Sciatic nerve (tissue), 2 donors: ENCODE measurements at places on chromosomes 2 and 18.

DNA sequence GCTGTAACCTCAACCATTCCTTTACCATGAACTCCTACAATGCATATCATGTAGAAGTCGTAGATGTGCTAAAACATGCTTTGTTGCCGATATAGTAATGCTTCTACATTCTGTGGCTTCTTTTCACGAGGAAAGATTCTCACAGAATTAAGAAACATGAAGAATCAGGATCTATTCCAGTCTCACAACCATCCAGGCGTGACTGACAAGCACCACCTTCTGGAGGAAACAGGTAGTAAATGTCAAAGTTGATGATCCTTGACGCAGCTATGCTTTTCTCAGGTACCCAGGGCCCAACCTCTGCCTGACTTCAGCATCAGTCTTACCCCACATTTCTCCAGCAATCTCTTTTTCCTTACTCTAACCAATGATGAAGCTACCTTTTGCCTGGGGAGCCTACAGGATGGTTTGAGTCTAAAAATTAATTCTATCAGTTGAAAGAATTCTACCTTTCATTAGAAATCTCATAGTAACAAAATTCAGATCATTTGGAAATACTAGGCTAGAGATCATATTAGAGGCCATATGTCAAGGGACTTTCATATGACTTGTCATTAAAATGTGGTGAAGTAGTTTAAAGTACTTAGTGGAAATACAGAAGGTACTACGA lies 123.3 kb upstream of the RND3 start:
- DNase-seq: no peak

DNA sequence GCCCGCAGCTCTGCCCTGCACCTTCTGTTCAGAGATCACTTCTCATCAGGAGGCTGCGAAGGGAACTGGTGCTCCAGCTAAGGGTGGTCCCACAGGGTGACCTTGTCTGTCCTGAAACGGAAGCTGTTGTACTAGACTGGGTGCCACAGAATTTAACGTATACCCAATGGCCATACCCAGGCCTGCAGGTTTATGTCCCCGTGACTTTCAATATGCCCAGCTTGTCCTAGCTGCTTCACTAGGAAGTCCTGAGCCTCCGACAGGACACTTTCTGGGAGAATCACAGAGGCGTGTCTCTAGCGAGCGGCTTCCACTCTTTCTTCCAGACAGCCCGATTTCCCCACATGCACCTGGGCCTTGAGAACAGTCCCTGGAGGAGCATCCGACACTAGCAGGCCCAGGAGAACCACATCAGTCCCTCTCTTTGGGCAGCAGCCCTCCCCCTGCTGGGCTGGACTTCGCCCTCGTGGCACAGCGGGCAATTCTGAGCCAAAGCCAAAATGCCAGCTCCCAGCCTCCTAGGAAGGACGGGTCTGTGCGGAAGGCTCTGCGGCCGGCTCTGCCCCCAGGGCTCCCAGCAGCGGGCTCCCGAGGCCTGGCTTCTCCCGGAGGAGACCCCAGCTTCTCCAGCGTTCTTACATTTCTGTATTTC lies 91.9 kb upstream of the OTOS start:
- DNase-seq: no peak

- DNase-seq: no peak
Measured at GRCh38 chr2:30366199-30366691, 80.8 kb upstream of the LCLAT1 start.

DNA sequence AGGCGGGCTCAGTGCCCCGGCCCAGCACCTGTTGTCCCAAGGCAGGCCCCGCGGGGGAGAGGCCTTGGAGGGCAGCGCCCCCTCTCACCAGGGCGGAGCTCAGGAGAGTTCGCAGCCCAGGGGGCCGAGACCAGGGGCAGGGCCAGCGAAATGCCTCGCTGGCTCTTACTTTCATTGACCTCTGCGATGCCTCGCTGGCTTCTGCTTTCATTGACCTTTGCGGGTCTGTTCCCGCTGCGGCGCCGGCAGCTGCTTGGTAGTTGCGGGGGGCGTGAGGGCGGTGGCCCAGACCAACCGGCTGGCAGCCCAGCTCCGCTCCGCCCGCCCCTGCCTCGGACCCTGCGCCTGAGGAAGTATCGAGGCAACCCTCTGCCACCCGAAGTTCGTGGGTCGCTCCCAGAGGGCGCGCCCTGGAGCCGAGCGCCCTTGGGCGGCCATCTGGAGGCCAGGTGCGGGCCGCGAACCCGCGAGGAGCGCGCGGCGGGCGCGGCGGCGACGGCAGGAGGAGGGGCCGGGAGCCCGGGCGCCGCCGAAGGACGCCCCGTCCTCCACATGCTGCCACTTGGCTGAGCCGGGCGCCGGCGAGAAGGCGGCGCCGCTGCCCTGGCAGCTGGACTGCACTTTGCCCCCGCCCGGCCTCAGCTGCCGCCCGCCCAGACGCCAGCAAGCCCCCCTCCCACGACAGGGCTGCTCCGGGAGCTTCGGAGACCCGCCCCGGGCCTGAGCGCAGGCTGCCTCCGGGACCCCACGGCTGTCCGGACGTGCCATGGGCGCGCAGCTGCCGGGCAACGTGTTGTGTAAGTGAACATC lies 118.0 kb upstream of the MSTN start:
- DNase-seq: peak; percentile 67

DNA sequence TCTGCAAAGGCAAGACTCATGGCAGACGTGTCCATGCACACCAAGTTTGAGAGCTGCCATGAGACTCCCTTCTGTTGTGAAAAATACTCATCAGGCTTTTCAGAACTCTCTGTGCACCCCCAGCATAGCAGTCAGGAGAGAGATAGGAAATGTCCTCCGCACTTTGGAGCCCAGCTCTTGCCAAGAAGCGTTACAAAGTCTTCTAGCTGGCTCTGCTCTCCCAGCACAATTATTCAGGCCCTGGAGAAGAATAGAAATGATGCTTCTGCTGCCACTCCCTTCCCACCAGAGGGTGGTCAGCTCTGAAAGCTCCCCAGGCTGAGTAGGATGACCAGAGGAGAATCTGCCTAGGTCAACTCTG lies 594.4 kb upstream of the ID2 start:
- no peak for DNase-seq

- DNase-seq: no peak
Measured at GRCh38 chr2:49371128-49371701, 216.9 kb upstream of the FSHR start.

DNA sequence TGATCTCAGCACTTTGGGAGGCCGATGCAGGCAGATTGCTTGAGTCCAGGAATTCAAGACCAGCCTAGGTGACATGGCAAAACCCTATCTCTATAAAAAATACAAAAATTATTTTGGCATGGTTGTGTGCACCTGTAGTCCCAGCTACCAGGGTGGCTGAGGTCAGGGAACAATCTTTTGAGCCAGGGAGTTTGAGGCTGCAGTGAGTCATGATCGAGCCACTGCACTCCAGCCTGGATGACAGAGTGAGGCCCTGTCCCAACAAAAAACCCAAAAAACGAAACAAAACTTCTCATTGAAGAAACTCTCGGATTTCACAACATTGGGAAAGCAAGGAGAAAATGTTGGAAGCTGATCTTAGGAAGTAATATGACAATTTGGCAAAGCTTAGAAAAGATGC lies 317.3 kb upstream of the MGAT5 start:
- no peak for DNase-seq

DNA sequence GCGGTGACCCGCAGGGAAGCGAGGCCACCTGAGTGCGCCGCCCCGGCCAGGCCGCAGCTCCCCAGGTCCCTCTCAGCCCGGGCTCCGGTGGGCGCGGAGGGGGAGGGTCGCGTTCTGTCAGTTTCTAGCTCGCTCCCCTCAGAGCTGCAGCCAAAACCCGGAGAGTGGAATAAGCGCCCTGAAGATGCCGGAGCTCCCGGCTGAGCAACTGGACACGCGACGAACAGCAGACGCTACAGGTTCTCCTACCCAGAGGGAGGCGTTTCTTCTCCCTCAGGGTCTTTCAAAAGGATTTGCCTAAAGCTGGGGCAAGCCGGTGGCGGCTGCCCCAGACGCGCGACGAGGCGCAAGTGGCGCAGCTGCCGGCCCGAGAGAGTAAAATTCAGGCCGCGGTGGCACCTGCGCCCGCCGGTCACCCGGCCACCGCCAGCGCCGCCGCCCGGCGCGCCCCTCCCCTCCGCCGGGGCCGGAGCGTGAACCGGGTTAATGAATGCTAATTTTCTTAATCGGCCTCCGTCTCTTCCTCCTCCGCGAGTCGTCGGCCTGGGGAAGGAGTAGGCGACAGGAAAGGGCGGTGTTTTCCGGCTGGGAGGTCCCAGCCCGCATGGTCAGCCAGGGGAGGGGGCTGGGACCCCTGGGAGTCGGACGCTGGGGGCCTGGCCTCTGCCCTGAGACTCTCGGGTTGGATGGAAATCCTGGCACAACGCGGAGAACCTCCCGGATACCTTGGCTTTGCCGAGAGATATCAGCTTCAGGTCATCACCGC lies 845 bp upstream of the CDC42EP3 start:
- peak; percentile 83 for DNase-seq

DNA sequence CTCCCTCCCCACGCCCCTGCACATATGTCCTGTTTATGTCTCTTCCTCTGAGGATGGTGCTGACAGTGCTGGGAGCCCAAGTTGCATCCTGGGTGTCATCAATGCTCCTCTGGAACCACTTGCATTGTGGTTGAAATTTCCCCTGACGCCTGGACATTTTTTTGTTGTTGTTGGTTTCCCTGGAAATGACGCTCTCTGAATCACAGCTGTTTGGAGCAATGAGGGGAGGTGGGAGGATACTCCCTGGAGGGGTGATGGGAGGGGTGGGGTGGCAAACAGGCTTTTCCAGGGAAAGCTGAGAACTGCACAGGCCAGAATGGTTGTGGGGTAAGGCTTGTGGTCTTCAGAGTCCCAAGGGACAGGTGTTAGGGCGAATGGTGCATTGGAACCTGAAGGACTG lies 29.6 kb downstream of the CELF4 start:
- no peak for DNase-seq

DNA sequence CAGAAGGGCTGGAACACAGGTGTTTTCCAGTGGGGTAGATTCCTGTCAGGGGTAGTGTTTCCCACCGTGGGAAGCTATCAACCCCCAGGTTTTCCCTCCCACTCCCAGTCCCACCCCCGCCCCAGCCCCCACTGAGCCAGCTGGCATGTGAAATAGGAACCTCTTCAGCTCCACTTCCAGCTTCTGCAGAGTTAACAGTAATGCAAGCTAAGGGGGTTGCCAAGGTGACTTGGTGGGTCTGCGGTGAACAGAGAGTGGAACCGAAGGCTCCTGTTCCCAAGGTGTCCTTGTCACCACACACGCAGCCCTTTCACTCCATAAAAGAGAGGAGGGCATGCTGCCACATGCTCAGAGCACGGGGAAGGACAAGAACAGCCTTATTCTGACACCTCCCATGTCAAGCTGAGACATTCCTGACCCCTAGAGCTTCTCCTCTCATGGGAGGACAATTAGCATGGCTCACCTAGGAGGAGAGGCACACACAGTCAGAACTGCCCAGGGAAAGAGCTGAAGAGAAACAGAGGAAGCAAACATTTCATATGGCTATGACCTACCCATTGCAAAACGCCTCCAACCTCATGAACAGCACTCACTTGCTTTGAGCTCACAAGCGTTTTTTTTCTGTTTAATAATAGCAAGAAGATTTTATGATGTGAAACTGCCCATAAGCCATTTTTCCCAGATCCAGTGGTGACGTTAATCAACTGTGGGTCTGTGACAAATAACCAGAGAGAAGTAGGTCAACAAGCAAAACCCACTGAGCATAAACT lies 39.8 kb upstream of the TBC1D8 start:
- no peak for DNase-seq

DNA sequence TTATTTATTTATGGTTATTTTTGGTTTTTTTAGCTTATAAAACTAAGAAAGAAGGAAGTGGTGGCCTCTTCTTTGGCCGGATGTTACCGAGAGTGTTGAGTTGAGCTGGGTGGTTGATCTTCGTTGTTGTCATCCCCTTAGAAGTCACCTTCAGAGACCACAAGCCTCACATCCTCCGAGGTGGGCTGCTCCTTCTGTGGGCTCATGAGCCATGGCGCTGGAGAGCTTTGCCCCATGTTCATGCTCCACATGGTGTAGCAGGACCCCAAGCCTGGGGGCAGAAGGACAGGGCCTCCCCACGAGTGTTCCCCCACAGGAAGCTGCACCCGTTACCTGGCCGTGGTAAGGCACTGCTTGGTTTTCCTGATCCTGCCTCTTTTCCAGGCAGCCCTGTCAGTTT lies 23.4 kb downstream of the SNTG2 start:
- no peak for DNase-seq

DNA sequence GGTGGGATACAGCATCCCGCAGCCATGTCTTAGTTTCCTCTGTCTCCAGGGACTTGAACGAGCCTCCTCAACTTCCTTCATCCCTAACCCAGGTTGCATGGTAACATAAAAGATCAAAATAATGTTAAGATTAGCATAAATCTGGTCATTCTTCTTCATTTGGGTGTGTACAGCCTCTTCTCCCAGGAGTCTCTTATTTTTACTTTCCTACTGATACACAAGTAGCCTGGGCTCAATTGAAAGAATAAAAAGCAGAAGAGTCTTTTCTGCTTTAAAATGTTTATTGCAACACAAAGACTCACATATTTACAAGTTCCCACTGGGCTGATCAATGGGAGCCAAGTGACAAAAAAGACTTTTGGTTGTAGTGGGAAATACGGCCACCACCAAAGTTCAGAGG lies 137.9 kb upstream of the PID1 start:
- DNase-seq: no peak

GRCh38 chr2:33560017-33560416 lies 39.1 kb downstream of the FAM98A start:
- no peak for DNase-seq

GRCh38 chr2:2232167-2232566 lies 98.9 kb downstream of the MYT1L start:
- DNase-seq: no peak

GRCh38 chr18:75104483-75104882 lies 104.5 kb downstream of the PTGR3 start:
- no peak for DNase-seq

DNA sequence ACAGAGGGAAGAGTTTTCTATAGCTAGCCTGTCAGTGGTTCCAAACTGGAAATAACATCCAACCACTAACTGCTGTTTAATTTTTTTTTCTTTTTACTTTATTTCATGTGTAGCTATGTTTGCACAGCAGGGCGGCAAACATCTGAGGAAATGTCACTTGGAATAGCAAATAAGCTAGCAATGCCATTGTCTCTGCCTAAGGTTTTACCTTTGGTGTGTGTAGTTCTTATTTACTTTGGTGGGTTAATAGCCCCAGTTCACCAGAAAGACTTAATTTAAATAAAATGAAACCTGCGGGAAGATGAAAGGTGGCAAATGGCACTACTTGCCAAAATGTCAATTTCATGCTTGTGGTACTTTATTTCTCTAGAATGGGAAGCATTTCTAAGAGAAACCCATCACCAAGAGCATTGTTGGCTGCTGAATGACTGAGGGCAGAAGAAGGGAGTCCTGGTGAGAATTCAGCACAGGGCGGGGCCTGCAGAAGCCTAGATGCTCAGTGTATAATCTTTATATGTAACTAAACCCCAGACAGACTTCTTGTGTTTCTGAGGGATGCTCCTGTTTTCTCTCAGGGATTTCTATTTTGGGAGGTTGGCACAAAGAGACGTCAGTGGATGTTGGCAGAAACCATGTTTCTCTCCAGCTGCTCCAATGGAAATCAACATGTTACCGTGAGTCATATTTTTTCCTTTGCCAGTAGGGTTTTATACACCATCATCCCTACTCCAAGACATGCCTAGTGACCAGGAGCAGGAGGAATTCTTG lies 300.4 kb upstream of the NT5C1B start:
- DNase-seq: no peak
